AML-193 (cell line): ENCODE measurements at places on chromosomes 12 and 14.

GRCh38 chr12:116861320-116861719, 19.9 kb downstream of the HRK start:
- DNase-seq: peak; percentile 10

DNA sequence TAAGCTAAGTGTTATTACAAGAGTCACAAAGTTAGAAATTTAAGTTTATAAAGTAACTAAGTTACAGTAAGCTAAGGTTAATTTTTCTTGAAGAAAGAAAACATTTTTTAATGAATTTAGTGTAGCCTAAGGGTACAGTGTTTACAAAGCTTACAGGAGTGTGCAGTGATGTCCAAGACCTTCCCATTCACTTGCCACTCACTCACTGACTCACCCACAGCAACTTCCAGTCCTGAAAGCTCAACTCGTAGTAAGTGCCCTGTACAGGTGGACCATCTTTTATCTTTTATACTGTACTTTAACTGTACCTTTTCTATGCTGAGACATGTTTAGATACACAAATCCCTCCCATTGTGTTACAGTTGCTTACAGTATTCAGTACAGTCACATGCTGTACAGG, 60.9 kb upstream of the TMEM263 start:
- DNase-seq: no peak

GRCh38 chr12:13918897-13919296, 62.5 kb downstream of the GRIN2B start:
- no peak for DNase-seq

GRCh38 chr12:6858799-6859198, 6.8 kb downstream of the USP5 start:
- DNase-seq: no peak

GRCh38 chr14:42228611-42229010, 621.9 kb downstream of the LRFN5 start:
- DNase-seq: no peak

GRCh38 chr12:61554268-61555008, 705.8 kb upstream of the USP15 start:
- DNase-seq: no peak

DNA sequence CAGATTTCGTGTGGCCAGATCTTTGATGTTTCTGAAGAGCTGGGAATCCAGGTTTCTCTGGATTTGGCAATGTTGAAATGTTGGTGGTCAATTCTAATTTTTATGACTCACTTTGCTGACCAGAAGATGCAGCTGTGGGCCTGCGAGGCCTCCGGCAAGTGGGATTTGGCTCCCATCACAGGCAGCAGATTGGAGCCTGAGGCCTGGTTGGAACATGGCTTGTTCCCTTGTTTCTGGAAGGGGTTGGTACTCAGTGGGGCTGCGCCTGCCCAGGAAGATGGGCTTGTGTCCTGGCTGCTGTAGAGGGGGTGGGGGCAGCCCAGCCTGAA, 23.1 kb downstream of the FBRSL1 start:
- no peak for DNase-seq

DNA sequence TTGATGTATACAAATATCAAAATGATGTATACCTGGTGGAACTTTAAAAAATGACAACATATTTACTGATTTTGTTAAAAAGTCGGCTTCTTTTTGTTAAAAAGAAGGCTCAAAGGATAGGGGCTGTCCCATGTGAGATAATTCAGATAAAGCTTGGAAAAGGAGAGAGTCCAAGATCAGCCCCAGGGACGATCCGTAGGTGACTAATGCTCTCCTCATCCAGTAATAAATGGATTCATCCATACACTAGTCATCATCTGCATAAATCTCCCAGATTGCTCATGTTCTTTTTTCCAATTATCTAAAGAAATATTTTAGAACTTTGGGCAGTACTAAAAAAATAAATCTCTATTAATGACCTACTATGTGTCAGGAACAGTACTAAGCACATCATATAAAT, 23.4 kb upstream of the FSCB start:
- no peak for DNase-seq

- DNase-seq: no peak
Measured at GRCh38 chr12:59066445-59066844, 146.1 kb upstream of the LRIG3 start.

DNA sequence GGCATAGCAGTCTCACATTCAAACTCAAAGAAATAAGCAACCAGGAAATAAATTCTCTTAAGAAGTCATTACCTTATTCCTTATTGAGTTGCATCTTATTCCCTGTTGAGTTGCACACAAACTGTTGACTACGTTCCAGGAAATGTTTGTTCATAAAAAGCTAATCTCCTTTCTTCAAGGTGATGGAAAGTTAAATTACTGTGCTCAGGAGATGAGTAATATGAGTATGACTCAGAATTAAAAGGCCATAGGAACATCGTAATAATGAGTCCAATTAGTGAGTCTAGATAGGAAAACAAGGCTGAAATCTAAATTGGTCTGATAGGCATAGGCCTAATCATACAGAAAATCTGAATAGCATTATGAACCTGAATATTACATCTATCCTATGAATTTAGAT, 203.1 kb downstream of the SLC2A13 start:
- no peak for DNase-seq

- DNase-seq: no peak
Measured at GRCh38 chr14:53621433-53621832, 335.2 kb downstream of the BMP4 start.

DNA sequence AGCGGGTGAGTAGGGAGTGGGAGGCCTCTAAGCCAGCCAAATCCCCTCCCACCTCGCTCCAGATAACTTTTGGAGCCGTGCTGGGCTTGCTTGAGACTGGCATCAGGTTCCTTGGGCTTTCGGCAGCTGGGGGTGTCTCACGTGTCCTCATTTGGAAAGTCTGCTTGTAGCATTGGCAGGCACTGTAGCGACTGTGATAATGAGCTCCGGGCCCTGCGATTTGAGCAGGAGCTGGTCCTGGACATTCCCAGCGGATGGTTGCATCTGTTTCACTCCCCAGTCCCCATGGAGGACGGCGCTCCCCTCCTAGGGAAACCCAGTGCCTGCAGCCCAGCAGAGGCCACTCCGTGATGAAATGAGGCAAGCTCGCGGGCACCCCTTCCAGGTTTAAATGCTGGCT, 49.4 kb downstream of the DGLUCY start:
- DNase-seq: no peak

GRCh38 chr14:90777830-90778485, 38.3 kb downstream of the TTC7B start:
- no peak for DNase-seq

DNA sequence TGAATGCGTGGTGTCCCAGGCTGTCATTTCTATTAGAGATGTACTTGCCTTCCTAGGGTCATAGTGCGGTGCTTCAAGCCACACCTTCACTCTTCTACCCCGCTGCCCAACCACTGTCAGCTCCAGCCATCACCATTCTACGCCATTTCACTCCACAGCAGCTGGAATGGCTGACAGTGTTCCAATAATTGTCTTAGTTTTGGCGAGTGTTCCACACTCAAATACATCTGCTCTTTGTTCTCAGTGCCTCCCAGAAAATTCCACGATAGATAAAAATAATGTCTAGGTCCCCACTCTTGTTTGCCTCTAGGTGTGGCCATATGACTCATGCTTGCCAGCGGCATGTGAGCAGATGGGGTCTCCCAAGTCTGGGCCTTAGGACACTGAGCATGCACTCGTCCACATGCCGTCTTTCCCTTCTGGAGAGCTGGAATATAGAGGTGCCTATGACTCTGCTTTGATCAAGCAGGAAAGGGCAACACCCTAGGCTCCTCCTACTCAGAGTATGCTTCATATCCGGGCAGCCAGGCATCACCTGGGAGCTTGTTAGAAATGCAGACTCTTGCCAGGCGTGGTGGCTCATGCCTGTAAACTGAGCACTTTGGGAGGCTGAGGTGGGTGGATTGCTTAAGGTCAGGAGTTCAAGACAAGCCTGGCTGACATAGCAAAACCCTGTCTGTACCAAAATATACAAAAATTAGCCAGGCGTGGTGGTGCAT, 163.0 kb downstream of the BRMS1L start:
- DNase-seq: no peak

DNA sequence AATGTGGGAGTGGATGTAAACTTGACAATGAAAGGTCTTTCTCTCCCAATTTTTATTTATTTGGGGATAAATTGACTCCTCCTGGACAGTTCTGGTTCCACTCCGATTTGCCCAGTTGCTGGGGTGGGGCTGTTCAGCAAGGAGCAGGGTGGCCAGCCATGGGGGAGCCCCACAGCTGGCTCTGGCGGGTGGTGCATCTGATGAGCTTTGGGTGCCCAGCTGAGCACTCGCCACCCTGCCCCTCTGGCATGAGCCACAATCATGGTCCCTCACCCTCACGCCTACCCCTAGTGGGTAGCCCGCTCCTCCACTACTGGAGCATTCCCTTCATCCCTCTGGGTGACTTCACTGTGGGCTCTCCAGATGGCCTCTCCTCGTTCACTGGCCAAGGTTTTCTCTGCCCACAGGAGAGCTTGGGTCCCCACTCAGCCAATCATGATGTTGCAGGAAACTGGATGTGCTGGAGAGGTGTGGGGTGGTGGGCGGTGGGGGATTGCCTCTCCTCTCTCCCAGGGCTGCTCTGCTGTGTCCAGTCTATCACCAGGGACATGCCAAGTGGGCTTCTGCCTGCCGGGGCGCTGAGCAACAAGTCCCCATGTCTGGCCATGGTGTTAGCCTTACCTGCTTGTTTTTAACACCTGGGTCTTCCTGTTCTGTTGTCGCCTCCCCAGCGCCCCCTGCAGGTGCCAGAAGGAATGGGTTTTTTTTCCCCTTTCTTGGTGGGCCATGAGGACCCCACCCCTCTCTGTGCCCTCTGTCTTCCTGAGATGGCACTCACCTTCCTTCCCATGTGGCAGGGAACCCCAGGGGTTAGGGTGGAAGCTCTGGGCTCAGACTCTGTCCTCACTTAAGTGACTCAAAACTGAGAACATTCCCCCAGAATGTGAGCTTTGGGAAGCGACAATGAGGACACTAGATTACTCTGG, 3.4 kb downstream of the CYP46A1 start:
- DNase-seq: no peak

GRCh38 chr14:54086767-54087166, 130.1 kb upstream of the BMP4 start:
- no peak for DNase-seq

GRCh38 chr12:9864913-9865675, 4.1 kb downstream of the CLEC2B start:
- no peak for DNase-seq

GRCh38 chr12:110059651-110060000, 11.3 kb upstream of the C12orf76 start:
- no peak for DNase-seq

GRCh38 chr12:52253391-52254179, 20.5 kb downstream of the KRT7 start:
- DNase-seq: no peak

DNA sequence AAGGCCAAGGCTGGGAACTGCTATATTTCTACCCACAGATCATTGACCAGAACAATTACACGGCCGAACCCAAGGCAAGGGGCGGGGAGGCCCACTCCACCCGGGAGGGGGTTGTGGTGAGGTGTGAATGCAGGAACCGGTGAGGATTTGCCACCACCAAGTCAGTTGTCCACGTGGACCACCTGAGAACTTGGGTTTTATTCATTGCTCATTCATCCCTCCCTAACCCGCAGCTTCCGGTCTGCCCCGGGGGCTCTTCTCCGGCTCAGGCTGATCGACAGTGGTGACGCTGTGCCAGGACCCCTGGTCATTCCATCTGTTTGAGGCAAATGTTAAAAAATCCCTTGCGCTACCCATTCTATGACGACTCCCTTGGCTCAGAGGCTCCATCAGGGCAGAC, 127.7 kb upstream of the RTL1 start:
- DNase-seq: no peak

DNA sequence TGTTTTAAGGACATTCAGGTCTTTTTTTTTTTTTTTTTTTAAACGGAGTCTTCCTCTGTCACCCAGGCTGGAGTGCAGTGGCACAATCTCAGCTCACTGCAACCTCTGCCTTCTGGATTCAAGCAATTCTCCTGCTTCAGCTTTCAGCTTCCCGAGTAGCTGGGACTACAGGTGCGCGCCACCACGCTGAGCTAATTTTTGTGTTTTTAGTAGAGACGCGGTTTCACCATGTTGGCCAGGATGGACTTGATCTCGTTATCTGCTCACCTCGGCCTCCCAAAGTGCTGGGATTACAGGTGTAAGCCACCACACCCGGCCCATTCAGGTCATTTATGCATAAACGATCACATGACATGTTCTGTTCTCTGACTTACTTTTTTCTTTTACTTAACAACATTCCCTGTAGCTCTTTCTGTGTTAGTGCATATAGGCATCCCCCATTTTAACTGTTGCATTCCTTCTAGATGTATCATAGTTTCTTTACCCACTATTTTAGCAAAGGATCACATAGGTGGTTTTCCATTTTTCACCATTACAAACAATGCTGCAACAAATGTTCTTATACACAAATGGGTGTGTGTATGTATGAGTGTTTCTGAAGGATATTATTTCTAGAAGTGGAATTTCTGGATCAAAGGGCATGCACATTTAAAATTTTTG, 74.2 kb downstream of the ARF6 start:
- no peak for DNase-seq

DNA sequence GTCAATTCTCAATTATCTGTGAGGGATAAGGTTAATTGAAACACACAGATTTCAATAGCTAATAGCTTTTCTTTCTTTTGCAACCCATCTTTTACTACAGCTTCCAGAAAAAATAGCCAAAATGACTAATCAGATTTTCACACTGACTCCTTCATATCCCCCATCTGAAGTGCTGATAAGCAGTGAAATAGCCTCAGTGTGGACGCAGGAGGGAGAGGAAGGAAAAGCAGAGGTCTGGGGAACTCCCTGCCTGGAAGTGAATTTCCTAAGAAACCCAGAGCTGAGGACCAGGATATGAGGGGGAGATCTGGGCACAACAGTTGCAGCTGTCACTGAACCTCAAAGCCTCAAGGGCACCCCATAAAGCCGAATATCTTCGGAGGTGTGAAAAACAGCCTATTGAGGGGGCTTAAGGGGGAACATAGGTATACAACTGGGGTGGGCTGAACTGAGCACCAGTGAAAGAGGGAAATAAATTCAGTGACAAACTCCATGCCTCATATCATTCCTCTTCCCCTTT, 60.9 kb downstream of the EMP1 start:
- no peak for DNase-seq

- no peak for DNase-seq
Measured at GRCh38 chr14:60665177-60665550, 15.9 kb upstream of the SIX1 start.

DNA sequence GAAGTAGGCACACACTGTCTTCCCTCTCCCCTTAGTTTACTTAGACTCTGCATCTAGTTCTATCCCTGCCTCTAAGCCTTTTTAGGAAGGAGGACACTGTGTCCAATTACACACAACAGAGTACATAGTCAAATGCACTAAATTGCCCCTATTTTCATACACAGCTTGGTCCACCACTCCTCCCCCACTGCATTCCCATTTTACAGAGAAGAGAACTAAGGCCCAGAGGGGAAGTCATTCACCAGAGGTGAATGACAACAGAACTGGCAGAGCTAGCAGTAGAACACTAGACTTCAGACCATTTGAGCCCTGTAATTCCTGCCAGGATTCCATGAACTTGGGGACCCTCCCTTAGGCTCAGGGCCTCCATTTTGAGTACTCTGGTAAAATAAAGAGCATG, 1.1 kb upstream of the JPH4 start:
- no peak for DNase-seq

DNA sequence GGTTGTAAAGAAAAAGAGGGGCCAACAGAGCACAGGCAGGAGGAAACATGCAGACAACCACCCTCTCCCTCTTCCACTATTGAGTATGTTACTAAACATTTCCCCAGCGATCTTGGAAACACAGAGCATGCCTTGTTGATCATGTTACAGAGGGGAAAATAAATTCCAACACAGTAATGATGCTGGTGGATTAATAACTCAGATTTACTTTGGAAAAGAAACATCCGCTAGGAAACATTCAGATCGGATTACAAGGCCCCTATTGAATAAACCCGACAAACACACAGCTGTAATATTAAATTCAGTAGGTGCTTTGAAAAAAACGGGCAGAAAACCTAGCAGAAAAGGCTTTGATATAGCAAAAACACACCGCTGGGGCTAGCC, 5.4 kb downstream of the BMP4 start:
- no peak for DNase-seq
